ENCODE measurements at places on chromosomes 1 and 21.

DNA sequence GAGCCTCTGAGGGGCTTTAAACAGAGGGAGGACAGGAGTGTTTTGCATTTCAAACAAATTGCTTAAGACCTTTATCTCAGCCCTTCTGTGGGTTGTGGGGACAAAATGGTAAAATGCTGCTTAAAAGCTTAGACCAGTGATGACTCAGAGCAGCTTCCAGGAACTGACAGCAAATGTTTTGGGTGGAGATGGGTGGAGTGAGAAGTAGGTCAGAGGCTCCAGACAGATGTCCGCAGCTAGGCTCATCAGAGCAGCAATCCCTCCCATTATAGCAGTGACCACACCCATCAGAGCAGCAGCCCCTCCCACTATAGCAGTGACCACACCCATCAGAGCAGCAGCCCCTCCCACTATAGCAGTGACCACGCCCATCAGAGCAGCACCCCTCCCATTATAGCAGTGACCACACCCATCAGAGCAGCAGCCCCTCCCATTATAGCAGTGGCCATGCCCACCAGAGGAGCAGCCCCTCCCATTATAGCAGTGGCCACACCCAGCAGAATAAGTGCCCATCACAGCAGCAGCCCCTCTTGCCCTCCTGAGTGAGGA is 532.2 kb downstream of the MATN1 start:
- DNase-seq: no peak

DNA sequence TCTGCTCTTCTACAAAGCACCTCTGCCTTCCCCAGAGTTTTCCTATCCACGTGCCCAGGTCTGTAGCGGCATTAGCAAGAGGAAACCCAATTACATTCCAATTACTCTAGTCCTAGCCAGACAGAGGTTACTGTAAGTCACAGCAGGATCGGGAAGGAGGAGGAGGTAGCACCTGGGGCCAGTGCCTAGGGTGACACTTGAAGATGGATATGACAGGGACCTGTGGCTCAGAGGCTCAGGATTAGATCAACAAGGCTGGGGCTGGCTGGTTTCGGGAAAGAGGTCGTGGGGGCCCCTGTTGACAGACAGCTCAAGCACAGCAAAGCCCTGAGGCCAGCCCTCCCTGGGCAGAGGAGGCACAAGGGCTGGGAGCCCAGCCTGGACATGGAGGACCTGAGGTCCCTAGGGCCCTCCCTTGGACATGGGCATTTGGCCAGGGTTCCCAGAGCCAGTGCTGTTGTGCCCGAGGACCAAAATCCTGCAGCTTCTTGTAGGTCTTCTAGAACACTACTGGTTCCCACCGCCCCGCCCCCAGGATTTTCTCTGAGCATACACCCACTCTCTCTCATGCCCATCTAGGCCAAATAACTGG is 3.0 kb upstream of the HCRTR1 start:
- DNase-seq: no peak

DNA sequence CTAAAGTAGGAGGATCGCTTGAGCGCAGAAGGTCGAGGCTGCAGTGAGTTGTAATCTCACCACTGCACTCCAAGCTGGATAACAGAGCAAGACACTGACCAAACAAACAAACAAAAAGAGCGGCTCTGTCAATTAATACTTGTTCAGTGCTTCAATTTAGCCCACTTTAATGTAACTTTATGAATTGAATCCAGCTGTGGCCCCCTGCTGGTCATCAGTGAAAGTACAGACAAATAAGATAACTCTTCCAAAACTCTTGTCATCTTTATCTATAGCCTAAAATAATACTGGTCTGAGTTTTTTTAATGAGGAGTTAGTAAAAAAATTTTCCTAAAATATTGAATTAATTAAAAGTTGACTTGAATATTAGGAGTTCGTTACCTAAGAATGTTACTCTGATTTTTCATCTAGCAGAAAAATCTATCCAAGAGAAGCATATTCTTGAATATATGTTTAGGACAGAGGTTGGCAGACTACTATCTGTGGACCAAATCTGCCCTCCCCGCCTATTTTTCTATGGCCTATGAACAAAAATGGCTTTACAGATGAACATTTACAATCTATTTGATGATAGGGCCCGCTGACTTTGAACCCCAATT is 26.1 kb downstream of the ATP5PF start:
- DNase-seq: peak; percentile 32

GRCh38 chr1:231563247-231563646 is 34.8 kb downstream of the TSNAX start:
- no peak for DNase-seq

- no peak for DNase-seq
Observed at GRCh38 chr1:212738330-212738729, 38.7 kb upstream of the BATF3 start.

DNA sequence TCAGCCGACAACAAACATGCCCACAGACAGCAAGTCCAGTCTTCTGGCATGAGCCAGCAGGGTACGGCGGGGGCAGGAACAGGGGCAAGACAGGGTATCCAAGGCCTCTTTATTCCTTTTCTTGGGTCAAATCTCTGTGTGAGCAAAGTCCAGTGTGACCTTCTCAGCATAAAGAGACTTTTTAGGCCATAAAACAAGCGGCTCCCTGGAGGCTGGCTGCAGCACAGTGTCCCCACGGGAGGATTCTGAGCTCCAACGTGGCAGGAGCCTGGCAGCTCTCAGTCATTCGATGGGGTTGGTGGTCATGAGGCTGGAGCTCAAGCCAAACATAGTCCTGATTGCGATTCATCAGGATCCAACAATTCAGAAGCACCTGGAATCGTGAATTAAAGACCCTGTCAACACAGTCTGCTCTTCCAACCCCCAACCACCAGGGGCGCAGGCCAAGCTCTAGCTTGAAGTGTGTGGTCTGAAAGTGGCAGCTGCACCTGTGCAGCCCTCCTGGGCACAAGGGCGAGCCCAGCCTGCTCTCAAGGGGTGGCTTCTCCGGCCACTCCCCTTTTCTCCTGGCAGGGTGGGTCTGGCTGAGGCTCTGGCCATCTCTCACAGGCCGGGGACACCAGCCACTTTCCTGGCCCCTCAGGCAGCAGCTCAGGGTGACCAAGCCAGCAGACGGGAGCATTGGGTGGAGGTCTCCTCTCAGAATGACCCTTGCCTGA is 62.1 kb downstream of the SLC66A1 start:
- DNase-seq: no peak

DNA sequence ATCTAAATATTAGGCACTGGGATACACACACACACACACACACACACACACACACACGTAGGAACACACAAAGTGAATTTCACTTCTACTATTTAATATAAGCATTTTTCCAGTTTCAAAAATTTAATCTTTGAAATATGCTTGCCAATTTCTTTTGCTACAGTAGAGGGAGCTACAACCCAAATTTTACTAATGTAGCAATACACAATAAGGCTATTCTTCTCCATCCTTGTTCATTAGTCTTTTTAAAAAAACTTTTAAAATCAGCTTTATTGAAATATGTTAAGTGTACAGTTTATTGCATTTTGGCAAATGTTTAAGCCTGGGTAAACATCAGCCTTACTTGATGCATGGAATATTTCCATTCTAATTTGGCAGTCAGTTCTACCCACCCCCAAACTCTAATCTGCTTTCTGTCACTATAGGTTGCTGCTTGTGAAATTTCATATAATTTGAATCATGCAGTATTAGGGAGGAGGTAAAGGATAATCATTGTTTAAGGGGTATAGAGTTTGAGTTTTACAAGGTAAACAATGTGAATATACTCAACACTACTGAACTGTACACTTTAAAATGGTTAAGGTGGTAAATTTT is 93.0 kb upstream of the TENT5C start:
- no peak for DNase-seq

GRCh38 chr21:17455028-17455353 is 57.9 kb upstream of the CXADR start:
- DNase-seq: no peak

- DNase-seq: no peak
Observed at GRCh38 chr1:110593902-110594301, 12.3 kb downstream of the KCNA2 start.

- DNase-seq: no peak
Observed at GRCh38 chr1:40067851-40068250, 27.3 kb downstream of the CAP1 start.

- DNase-seq: peak; percentile 44
Observed at GRCh38 chr1:6338695-6339094, 54.9 kb downstream of the ACOT7 start.

Data from hypothalamus (tissue), 51 donors.